ENCODE measurements at places on chromosomes 5 and 9. TPM values are rescaled to one million over a fixed set of nuclear protein-coding genes. Genes with fewer than 3 reads are reported as not detected.

UIMC1 gene
- 40.0 TPM for total RNA-seq

PAEP gene
- total RNA-seq: 0.14 TPM

FAM221B gene
- not detected for total RNA-seq

SHOC1 gene
- total RNA-seq: not detected

SPINK4 gene
- not detected for total RNA-seq

FOXD4L4 gene
- not detected for total RNA-seq

ITK gene
- total RNA-seq: 0.13 TPM

EDIL3 gene
- 0.21 TPM for total RNA-seq

NTNG2 gene
- 1.6 TPM for total RNA-seq

Measured in A549 treated with CORT108297 at 1 μM for 4 hours (cell line).